ENCODE measurements at places on chromosomes 1 and 21.

DNA sequence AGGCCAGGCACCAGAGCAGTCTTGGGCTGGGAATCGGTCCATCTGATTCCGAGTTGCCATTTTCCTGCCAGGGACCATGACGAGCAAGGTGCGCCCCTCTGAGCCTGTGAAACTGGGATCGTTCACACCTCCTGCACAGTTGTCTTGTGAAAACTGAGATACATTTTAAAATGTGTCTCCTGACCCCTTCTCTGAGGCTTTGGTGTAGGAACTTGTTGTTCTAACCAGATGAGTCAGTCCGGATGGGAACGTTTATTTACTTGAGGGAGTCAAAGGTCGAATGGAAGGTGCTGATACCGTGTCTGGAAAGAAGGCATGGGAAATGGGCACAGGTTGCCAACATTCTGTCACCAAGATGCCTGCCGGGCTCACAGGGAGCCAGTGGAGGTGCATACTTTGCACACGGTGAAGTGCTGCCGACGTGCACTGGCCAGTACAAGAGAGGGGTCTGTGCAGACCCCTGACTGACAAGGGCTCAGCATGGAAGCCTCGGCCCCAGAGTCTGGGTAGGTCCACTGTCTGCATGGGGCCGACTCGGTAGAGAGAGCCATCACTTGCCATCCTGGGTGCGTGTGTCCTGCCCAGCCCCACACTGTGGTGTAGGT is 7.4 kb upstream of the KCNN3 start:
- DNase-seq, result no peak

DNA sequence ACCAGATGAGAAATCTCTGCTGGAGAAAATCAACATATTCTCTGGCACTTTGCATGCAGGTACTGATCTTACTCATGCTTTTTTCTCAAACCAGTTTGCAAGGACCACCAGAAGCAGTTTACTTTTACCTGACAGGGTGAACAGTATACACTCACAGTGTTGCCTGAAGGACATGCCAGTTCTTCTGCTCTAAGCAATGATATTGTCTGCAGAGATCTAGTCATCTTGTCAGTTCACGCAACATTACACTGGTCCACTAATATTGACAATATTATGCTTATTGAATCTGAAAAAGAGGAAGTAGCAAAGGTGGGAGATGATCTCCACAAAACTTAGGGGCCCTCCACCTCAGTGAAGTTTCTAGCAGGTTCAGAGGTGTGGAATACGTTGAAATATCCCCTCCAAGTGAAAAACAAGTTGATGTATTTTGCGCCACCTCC is 3.8 kb upstream of the S100B start:
- no peak for DNase-seq

DNA sequence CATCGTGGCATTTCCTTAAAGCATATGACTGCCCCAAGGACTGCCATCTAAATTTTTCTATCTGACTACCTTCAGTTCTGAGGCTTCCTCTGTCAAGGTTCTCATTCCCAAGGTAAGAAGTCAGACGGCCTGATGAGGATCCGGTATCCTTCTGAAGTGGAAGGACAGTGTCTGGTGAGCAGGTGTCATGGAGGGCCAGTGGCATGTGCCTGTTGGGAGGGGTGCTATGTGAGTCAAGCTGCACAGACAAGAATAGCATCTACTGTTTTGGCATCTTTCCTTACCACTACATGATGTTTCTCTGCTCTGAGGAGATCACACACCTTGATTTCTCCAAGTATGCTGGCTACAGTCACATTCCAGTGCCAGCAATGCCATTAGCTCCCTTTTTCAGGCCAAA is 99.6 kb upstream of the RGS1 start:
- no peak for DNase-seq

- DNase-seq, result no peak
These were observed 45.7 kb upstream of the CACYBP start for GRCh38 chr1:174954073-174954460.

GRCh38 chr1:100989306-100990077 is 36.1 kb downstream of the DPH5 start:
- DNase-seq, result no peak

DNA sequence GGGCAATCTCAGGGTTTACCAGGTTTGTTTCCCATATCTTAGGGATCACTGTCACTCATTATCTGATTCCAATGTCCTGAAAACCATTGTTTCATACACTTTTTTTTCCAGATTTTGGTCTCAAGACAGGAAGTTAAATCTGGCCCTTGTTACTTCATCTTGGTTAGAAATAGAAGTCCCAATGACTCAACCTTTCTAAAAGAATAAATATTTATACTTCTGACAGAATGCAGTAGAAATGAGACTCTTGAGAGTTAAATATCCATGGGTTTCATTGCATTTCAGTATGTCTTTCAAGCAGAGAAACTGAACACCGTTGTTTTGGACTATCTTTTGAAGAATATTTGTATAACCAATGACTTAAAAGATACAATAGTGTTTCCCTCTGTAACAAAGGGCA is 19.8 kb upstream of the VCAM1 start:
- DNase-seq, result no peak

DNA sequence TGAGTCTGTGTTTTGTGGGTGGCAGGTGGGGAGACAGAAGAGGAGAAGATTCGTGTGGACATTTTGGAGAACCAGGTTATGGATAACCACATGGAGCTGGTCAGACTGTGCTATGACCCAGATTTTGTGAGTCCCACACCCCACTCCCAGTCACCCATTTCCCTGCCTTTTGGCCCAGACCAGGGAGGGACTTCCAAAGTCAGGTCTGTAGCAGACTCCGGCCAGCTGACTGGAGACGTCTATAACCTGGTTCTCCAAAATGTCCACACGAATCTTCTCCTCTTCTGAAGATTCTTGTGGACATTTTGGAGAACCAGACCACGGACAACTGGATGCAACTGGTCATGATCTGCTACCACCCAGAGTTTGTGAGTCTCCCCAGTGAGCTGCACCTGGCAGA is 1.6 kb downstream of the GSTM5 start:
- no peak for DNase-seq

GRCh38 chr1:52662645-52663313 is 29.8 kb downstream of the SHISAL2A start:
- no peak for DNase-seq

DNA sequence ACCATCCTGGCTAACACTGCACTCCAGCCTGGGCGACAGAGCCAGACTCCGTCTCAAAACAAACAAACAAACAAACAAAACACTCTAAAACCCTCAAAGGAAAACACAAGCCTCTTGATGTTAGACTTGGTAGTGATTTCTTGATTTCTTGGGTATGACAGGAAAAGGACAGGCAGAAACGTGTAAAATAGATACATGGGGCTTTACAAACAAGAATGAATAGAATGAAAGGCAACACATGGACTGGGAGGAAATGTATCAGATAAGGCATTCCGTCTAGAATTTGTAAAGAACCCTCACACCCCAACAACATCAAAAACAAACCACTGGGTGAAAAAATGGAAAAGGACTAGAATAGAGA is 7.8 kb upstream of the PRXL2B start:
- DNase-seq, result no peak
